Activated T-helper 1 cell treated with Interleukin-2 at 50 U/mL for 16 hours (primary cell): ENCODE measurements at places on chromosomes 6 and 20.

DNA sequence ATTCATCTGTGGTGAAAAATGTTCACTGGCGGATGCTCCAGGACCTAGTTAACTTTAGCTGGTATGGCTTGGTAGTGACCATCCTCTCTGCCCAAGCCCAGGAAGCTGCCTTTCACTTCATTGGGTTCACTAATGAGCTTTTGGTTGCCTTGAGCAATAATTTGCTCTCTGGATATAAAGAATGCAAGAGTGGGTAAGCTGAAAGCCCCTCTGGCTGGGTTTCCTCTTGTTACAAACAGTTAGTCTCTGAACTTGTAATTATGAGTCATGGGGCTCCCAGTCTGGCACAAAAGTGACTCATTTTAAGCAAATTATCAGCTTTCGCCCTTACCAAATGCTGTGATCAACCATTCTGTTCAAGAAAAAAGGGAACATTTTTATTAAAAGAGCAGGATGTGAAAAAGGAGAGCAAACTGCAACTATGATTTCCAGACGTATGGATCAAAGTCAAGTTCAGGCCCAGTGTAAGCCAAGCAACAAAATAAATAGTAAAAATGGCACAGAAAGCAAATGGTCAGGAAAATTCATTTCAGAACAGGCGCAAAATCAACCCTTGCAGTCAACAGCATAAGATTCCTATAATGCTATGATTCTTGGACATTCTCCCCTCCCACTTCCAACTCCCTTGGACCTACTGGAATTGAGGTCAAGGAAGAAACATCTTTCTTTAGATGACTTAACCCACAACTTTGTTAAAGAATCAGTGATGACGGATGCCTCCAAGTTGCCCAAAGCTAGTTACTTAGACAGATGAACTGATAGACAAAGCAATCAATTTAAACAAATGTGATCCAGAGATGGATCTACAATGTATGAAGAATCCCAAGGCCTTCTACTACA lies 130.0 kb upstream of the KCNK16 start:
- no peak for DNase-seq

- DNase-seq: no peak
These were observed 148.4 kb upstream of the FBXL4 start for GRCh38 chr6:99096170-99096569.

- no peak for DNase-seq
These were observed 115.1 kb downstream of the GJA1 start for GRCh38 chr6:121550491-121551010.

- peak; percentile 69 for DNase-seq
These were observed 458 bp upstream of the ARMC12 start for GRCh38 chr6:35736253-35736894.

GRCh38 chr20:31915491-31916280 lies 36.2 kb downstream of the PDRG1 start:
- DNase-seq: no peak

- no peak for DNase-seq
These were observed 28.9 kb downstream of the EIF2S2 start for GRCh38 chr20:34083137-34083536.

DNA sequence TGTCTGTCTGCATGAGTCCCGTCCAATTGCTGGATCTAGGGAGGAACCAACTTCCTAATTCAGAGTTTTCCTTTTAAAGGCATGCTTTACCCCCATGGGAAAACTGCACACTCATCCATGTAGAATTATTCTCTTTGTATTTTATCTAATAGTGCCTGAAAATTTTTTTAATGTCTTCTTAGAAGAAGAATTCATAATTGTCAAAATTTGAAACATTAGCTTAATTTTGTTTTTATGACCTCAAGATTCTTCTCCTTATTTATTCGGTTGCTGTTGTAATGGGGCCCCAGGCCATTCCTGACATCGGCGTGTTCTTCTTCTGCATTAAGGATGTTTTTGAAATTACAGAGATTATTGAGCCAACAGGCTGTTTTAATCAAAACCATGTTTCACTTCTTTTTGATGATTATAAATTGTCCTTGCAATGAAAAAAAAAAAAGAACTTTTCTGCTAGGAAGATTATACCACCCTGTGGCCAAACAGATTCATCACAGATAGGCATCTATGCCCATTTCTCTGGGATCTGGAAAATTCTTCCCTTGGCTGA lies 100.3 kb downstream of the ZNF217 start:
- no peak for DNase-seq

GRCh38 chr6:118551063-118552053 lies 3.3 kb downstream of the PLN start:
- DNase-seq: no peak

GRCh38 chr20:20204256-20204655 lies 151.9 kb downstream of the CFAP61 start:
- DNase-seq: no peak

DNA sequence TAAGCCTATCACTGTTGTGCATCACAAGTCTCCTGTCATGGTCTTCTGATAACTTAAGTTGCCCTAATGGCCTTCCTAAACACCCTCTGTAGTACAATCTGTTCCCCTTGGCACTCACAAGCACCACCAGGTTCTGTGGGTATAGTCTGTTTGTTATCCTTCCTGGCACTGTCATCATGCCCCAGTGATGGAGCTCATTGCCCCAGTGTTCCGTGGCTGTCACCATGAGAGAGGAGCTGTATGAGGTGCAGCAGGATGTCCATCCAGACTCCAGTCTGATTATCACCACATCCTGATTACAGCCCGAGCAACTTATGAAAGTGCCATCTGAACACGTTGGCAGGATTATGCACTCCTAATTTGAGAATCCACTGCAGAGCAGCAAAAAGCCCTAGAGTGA lies 380.1 kb downstream of the FRK start:
- no peak for DNase-seq

DNA sequence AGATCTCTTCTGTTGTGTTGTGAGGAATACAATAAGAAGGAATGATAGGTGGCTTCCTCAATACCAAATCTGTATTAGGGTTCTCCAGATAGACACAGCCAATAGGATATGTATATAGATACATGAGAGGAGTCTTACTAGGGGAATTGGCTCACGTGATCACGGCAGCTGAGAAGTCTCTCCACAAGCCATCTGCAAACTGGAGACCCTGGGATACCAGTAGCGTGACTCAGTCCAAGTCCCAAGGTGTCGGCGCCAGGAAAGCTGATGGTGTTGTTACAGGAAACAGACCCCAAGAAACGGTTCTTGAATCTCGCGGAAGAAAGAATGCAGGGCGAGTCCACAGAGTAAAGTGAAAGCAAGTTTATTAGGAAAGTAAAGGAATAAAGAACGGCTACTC lies 61.4 kb downstream of the SYTL3 start:
- no peak for DNase-seq

GRCh38 chr20:14986026-14986655 lies 648.7 kb upstream of the FLRT3 start:
- DNase-seq: no peak

- DNase-seq: no peak
These were observed 37.7 kb downstream of the KCNK17 start for GRCh38 chr6:39276379-39276995.

GRCh38 chr20:20366551-20366875 lies 1.4 kb upstream of the INSM1 start:
- no peak for DNase-seq

- no peak for DNase-seq
These were observed 918 bp downstream of the EIF6 start for GRCh38 chr20:35283441-35284266.

DNA sequence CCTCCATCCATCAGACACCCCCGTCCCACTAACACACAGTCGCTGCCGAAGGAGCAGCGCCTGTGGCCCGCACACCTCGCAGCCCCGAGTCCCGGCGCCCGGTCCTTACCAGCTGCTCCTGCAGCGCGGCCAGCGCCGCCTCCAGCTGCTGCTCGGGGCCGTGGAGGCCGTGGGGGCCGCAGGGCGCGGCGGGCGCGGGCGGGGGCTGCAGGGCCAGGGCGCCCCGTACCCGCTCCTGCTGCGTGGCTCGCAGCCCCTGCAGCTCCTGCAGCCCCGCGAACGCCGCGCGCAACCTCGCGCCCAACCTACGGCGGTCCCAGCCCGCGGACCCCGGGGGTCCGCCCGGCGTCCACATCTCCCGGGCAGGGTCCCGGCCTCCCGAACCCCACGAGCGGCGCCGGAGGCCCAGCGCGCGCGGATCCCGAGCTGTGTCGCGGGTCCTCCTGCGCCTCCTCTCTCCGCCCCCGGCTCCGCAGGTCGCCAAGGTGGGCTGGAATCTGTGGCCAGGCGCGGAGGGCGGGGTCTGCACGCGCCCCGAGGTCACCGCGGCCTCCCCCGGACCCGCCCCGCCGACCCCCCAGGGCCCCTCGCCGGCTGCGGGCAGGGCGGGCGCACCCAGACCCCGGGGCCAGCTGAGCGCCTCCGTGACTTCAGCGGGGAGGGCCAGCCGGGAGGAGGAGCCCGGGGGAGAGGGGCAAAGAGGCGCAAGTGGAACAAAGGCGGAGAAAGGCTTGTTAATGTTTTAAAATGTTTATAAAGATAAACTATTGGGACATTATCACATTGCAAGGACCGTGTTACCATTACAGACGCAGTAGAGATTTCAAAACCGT lies at the start of gene DACT2:
DACT2 (minus strand) TSS at position 499 of the 833 bp plus-strand sequence; CDS start at position 355, 144 bp downstream.
- no peak for DNase-seq

GRCh38 chr6:142482974-142483373 lies 181.2 kb downstream of the ADGRG6 start:
- no peak for DNase-seq

- no peak for DNase-seq
These were observed 22.6 kb downstream of the B4GALT5 start for GRCh38 chr20:49690899-49691620.

- DNase-seq: no peak
These were observed 24.2 kb downstream of the CGA start for GRCh38 chr6:87070741-87071140.

GRCh38 chr20:50918403-50918802 lies 12.8 kb downstream of the ADNP start:
- no peak for DNase-seq

- no peak for DNase-seq
These were observed 104.8 kb upstream of the SIRPA start for GRCh38 chr20:1790386-1790785.

DNA sequence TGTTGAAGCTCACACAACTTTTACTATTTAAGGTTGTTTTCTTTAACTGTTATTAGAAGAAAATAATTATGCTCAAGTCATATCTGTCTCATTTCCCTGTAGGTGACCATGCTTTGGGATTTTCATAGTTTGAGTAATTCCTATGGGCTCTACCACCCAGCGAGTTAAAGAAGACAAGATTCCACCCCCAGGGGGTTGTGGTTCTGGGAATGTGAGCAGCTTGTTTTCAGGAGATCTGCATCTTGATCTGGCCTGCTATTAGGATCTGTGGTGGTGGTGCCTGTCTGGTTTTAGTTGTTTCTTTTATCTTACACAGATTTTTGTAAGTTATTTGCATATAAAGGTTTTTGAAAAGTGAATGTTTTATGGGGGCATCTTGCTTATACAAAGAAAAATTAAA lies 20.2 kb upstream of the REV3L start:
- DNase-seq: no peak

- DNase-seq: no peak
These were observed 66.0 kb upstream of the BTBD3 start for GRCh38 chr20:11851646-11852045.

GRCh38 chr20:33926425-33926824 lies 67.3 kb upstream of the RALY start:
- no peak for DNase-seq

- peak; percentile 61 for DNase-seq
These were observed 712 bp downstream of the RXRB start for GRCh38 chr6:33199687-33200218.

GRCh38 chr20:3825526-3825925 lies 5.2 kb downstream of the AP5S1 start:
- DNase-seq: no peak

DNA sequence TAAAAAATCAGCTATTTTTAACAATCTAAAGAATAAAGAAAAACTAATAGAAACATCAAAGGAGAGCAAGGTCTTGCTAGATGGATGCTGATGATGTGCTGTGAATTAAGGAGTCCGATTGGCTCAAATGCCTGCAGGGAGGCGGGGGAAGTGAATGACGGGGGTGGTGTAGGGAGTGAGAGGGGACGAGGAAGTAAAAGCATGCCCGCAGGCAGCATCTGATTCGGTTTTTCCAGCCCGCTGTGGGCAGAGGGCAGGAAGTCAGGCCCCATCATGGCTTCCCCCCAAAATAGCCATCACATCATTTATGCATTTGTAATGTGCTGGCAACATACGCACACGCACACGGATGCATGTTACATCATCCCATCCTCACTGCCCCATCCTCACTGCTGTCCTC lies 10.3 kb downstream of the RSPO4 start:
- DNase-seq: no peak
